D341Med (cell line): ENCODE measurements at places on chromosomes 1 and 21.

- peak; percentile 38 for DNase-seq
Measured at GRCh38 chr1:99005537-99005942, 879 bp upstream of the PLPPR5 start.

DNA sequence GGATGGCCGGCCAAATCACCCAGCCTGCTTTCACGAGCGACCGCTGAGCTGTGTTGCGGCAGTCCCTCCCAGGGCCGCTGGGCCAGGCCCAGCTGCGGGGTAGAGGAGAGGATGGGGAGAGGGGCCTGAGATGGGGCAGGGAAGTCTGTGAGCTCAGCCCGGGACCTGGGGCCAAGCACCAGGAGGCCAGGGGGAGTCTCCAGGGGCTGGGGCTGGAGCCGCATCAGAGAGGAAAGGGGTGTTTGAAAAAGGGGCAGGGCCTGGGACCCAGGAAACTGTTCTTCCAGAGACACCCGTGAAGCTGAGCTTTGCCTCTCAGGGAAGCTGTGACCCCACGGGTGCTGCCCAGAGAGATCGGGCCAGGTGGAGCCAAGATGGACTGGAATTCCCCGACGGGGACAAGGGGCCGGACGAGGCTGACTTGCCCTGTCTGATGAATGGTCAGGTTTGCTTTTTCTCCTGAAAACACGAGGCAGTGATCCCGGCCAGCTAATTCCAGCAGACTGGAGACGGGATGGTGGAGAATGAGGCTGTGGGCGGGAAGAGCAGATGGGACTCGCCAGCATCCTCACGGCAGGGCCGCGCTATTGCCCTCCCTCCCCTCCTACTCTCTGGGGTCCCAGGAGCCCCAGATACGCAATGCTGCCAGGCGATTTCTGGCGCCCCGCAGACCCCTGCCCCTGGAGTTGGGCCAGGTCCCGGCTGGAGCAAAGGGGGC lies 40.3 kb upstream of the COL18A1 start:
- no peak for DNase-seq

DNA sequence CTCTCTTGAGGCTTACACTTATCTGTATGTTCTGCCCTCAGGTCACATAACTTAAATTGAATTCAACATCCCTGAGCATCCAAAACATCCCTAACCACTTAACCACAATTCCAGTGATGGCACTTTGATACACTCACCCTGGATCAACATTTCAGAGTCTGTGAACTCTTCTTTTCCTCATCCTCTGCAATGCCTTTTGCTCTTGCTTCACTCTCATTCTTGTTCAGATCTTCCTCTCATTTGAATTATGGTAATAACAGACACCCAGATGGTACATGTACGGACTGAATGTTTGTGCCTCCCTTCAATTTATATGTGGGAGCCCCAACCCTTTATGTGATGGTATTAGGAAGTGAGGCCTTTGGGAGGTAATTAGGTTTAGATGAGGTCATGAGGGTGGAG lies 33.4 kb downstream of the PTGER3 start:
- no peak for DNase-seq

DNA sequence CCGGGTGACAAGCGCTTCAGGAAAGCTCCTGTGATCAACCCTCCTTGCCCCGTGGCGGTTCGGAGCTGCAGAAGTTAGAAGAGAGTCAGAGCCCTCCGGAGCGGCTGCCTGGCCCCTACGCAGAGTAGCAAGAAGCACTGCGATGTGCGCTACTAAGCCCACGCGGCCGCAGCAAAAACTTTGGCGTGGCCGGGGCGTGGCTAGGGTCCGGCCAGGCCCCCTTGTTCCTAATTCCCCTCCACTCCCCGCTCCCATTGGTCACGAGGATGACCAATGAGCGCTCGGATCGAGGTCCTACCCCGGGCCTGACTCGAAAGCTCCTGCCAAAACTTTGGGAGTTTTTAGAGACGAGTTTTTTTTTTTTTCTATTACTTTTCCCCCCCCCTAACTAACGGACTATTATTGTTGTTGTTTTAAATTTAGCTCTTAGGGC lies at the start of gene HLX:
Gene HLX (plus strand): TSS at position 368 of the 433 bp plus-strand sequence. CDS start 415 bp downstream, outside the sequence.
- DNase-seq = peak; percentile 97

GRCh38 chr1:14899686-14900085 lies 253.9 kb upstream of the TMEM51 start:
- no peak for DNase-seq

- DNase-seq = no peak
Measured at GRCh38 chr1:119920104-119920968, 24.0 kb upstream of the ADAM30 start.

- DNase-seq = peak; percentile 50
Measured at GRCh38 chr1:42684139-42684538, 1.9 kb downstream of the YBX1 start.

GRCh38 chr1:161945306-161946060 lies 78.2 kb downstream of the OLFML2B start:
- no peak for DNase-seq

DNA sequence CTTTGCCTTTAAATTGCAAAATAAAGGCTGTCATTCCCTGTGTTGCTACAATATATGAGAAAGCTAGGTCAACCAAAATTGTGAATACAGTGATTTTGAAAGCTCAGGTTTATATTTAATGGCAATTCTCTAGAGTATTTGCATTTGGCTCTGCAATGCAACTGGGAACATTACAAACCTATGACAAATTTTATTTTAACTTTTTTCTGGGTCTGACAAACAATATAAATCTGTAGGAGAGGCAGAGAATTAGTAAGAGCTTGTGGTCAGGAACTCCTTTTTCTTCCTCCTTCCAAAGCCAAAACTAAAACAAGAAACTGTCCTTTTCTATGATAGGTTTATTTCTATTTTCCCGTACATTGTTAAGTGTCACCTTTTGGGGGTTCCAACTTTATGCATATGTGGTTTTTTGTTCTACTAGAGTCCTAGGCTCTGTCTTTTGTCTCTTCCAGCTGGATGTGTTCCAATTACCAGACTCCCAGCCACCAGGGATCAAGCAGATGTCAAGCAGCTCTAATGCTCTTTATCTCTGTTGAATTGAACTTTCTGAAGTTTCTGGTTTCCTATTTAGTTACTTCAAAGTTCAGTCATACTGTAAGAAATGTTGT lies 106.9 kb downstream of the ASH1L start:
- peak; percentile 61 for DNase-seq

- DNase-seq = no peak
Measured at GRCh38 chr1:15768388-15768787, 9.8 kb downstream of the FBLIM1 start.

DNA sequence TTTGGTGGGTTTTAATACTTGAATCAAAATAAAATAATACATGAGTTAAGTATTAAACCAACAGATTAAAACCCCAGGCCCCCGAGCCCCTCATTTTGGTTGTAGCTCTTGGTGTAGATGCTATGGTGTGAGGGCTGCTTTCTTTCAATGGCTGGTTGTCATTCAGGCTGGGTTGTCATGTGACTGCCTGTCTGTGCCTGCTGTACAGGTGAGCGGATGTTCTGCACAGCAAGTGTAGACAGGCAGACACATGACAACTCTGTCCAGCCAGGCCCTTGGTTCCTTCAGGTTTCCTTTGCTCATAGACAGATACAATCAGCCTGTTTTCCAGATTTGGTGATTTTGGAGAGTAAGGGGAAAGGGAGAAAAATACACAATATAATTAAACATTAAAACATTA lies 281.9 kb upstream of the C1orf105 start:
- DNase-seq = no peak

DNA sequence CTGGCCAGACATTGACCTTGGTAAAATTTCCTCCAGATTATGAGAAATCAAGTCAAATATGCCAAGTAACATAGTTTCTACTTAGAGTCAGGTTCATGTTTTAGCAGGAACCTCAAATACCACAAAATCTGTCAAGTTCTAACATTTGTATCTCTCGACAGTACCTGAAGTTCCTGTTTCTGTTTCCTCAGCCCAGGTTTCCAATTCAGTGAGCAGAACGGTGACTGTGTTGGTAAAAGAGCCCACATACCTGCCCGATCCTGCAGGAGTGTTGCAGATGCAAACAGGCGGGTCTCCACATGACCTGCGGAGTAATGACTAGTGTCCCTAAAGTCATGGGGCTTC lies 57.9 kb upstream of the LGALS8 start:
- no peak for DNase-seq

- no peak for DNase-seq
Measured at GRCh38 chr1:8646189-8646588, 171.3 kb downstream of the RERE start.

- DNase-seq = no peak
Measured at GRCh38 chr1:27661412-27662075, 10.4 kb downstream of the IFI6 start.

GRCh38 chr1:182113879-182114626 lies 52.5 kb upstream of the ZNF648 start:
- no peak for DNase-seq

- DNase-seq = no peak
Measured at GRCh38 chr21:37058261-37058660, 14.6 kb downstream of the PIGP start.

DNA sequence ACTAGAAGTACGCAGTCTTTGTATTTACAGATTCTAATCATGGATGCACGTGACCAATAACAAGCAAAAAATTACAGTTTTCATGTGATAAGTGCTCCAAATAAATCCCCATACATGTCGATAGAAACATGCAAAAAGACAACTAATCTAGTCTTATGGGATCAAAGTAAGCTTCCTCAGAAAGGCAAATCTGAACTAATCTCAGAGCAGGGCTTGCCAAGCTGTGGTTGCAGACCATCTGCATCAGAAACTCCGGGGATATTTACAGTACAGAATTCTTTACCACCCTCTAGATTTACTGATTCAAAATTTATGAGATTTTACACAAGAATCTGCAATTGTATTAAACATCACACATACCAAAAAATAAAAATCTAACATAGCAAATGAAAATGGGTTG lies 1435.5 kb downstream of the MRPL39 start:
- peak; percentile 54 for DNase-seq

- DNase-seq = no peak
Measured at GRCh38 chr1:165351863-165352441, 4.6 kb downstream of the LMX1A start.

DNA sequence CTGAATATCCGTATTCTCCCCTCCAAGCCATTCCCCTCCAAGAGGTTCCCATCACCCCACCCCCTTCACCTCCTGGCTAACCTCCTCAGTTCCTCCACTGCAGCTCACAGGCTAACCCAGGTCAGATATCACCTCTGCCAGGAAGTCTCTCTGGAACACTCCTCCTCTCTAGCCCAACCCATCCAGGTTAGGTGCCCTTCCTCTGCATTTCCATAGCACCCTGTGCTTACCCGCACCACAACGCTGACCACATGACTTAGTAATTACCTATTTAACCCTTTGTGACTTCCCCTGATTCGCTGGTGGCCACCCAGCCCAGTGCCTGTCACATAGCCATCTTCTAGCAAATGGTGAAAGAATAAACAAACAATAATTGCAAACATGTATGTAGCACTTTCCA lies 49.5 kb upstream of the IFFO2 start:
- DNase-seq = no peak
